ENCODE measurements at places on chromosomes 1 and 21. TPM values are rescaled to one million over a fixed set of nuclear protein-coding genes. Genes with fewer than 3 reads are reported as not detected.

CRNN gene
- not detected for total RNA-seq

GRCh38 chr1:183267646-183268431 is 81.8 kb downstream of the LAMC2 start:
- no peak for DNase-seq

- DNase-seq: no peak
These were observed 43.5 kb downstream of the TRABD2B start for GRCh38 chr1:47953661-47954060.

- no peak for DNase-seq
These were observed 63.5 kb upstream of the ADARB1 start for GRCh38 chr21:45010860-45011259.

- DNase-seq: no peak
These were observed 70.1 kb upstream of the CASZ1 start for GRCh38 chr1:10866321-10867093.

DNA sequence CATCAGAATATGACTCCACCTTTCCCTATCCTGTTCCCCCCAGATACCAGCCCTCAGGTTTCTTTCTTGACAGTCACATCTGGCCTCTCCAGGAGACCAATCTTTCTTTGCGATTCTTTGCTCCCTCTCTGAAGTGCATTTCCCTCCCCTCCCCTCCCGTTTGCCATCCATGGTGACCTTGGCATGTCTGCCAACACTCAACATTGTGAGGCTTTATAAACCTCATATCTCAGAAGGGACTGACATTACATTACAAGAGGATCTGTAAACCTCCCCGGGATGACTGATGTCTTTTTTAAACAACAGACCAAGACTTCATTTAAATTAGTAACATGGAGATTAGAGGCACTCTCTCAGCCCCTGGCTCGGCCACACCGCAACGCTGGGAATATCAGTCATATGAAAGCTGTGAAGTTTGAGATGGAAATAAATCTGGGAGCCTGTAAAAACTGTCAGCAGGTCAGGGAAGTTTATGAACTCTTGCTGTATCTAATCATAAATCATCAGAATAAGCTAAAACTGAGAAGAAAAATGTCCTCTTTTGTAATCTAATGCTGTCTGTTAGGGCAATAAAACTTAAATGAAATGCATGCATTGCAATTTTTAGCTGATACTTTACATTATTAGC is 401.7 kb upstream of the PROX1 start:
- DNase-seq: no peak

DNA sequence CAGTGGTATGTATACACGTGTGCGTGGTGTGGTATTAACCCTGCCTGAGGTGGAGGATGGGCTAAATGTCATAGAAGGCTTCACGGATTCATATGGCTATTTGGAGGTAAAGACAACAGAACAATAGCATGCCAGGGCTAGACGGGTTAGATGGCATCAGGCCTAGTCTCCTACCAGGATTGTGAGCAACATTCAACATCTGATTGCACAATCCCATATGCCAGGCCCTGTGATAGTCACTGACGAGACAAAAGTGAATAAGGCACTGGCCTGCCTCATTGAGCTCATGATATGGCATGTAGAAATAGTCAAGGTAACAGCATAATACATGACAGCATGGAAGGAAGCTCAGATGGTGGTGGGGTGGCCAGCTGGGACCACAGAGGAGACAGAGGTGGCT is 167.1 kb upstream of the BEND5 start:
- DNase-seq: no peak

GRCh38 chr1:152796421-152796820 is at the start of gene LCE1D:
Gene LCE1D, plus strand, starts transcription at chr1:152796721. Its CDS starts 1,074 bp downstream, at chr1:152797795.
- DNase-seq: no peak

DNA sequence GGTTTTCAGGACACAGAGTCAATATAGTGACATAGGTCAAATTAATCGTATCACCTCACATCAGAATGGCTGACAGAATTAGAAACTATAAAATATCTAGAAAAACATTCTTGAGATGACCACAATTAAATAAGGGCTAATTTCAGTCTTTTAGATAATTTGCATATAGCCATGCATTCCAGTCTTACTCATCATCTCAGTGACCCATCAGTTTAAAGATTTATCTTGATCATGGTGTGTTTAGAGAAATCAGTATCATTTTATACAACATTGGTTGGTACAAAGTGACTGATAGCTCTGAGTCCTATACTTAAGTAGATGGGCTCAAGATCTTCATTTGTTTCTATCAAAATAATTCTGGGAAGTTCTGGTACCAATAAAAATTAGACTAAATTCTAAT is 262.3 kb upstream of the SNX7 start:
- DNase-seq: no peak

DNA sequence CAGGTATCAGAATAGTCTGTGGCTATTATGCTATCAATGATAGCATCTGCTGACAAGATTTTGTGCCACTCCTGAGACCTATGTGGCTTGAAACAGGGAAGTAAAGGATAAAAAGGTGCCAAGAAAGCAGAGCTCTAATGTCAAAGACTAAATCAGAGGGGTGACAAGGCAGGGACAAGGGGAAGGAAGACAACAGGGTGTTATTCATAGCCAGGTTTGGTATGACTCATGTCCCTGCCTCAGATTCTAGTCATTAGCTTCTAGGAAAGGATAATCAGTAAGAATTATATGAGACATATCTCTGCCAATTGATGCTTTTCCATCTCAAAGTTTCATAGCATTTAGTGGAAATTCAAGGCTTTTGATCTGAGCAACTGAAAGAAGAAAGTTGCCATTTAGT is 31.8 kb upstream of the PLD5 start:
- no peak for DNase-seq

DNA sequence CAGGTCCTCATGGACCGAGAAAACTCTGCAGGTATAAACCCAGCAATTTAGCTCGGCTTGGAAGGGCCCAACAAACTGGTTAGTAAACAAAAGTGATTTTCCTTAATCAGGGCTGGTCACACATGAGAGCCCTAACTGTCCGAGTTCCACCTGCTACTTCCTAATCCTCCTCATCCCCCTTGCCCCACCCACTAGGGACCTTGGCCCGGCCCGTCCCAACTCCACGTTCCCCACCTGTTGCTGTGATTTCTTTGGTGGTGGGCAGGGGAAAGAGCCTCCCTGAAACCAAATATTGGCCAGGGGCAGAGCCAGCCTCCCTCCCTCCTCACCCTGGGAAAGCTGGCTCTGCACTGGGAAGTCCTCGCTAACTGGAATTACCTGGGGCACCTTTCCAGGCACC is 304.2 kb upstream of the PROX1 start:
- DNase-seq: no peak
